ENCODE measurements at places on chromosomes 7 and 10.

- DNase-seq = no peak
Measured at GRCh38 chr10:132345345-132345744, 13.4 kb downstream of the LRRC27 start.

- DNase-seq = no peak
Measured at GRCh38 chr7:2896131-2896530, 52.0 kb upstream of the GNA12 start.

GRCh38 chr7:115340828-115341227 is 418.9 kb downstream of the MDFIC start:
- DNase-seq = no peak

GRCh38 chr7:18081617-18082016 is 54.0 kb upstream of the PRPS1L1 start:
- DNase-seq = no peak

DNA sequence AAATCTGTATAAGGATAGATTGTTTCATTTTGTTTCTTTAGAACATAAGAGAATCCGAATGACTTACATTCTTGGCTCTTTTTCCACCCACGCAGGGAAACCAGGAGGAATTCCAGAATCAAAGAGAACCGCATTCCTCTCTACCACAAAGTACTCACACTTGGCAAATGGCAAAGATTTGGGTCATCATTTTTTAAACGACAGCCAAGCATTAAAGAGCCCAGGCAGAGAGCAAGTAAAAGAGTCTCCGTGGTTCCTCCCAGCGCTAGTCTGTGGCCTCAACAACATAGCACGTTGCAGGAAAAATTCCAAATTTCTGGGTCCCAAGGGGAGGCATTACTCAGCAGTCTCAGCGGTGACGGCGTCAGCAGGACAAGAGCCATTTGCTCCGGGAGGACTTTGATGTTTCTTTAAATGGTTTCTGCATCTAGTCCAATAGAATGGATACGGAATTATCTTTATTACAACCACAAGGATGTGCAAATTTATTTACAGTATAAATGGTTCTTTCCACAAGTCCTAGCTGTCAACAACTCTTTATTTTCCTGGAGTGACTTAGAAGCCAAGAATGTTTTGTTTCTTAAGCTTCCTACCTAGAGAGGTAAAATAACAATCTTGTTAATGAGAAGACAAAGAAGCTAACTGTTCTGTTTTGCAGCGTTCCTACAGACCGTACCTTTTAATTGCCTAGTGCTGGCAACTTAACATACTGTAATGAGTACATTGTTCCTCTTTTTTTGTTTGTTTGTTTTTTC is 232.5 kb downstream of the SKIDA1 start:
- peak; percentile 89 for DNase-seq

GRCh38 chr10:116587878-116588591 is 2.7 kb upstream of the PNLIPRP1 start:
- DNase-seq = no peak

DNA sequence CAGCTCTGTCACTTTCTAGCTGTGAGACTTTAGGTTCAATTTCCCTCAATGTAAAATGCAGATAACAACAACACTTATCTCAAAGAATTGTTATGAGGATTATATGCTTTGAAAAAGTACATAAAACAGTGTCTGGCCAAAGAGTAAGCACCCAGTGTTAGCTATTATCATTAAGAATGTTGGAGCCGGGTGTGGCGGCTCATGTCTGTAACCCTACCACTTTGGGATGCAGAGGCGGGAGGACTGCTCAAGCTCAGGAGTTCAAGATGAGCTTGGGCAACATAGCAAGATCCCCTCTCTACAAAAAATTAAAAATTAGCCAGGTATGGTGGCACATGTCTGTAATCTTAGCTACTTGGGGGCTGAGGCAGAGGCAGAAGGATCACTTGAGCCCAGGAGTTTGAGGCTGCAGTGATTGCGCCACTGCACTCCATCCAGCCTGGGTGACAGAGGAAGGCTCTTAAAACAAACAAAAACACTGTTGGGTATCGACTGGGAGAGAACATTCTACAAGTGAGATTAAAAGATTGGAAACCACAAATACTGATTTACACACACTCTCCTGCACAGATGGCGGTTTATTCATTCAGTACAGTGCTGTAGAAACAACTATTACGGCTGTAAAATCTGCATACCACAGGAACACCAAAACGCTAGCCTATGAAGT is 107.3 kb downstream of the PROSER2 start:
- DNase-seq = no peak

DNA sequence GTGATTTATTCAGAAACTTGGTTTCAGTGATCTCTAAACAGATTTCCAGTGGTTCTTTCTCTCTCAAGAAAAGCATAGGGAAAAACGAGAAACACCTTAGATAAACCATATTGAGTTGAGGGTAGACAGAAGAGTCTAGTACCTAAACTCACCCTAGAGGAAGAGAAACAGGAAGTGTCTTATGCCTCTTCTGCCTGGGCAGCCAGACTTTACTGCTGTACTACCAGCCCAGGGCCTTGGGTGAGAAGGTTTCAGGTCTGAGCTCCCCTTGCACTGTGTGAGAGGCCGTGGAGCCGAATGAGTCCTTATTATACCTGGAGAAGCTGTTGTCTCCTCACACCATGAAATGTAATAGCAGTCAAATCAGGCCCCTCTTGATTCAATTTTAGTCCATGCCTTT is 18.2 kb downstream of the HIF1AN start:
- no peak for DNase-seq

DNA sequence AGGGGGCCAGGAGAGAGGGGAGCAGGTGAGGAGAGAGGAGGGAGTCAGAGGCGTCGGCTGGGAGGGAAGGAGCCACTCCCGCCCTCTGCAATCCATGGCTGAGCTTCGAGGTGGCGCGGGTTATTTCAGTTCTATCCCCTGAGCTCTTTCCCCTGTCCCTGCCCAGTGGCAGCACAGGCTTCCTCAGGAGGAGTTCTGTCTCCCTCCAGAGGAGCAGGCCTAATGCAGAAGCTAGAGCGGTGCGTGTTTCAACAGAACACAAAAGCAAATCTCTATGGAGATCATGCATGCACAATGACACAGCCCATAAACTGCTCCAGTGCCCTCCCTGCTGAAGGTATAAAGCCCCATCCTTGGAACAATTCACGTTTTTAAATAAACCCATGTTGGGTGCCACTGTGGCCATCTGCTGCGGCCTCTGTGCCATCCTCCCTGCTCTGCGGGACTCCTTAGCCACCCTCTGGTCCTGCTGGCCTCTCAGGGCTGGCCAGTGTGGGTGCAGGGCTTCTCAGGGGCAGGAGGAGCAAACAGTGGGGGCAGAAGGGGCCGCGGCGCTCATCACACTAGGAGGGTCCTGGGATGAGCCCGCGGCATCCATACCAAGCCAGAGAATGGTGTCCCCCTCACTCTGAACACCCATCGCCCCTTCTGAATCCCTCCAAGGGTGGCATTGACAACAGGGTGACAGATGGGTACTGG is 192.6 kb upstream of the LYZL2 start:
- DNase-seq = no peak

DNA sequence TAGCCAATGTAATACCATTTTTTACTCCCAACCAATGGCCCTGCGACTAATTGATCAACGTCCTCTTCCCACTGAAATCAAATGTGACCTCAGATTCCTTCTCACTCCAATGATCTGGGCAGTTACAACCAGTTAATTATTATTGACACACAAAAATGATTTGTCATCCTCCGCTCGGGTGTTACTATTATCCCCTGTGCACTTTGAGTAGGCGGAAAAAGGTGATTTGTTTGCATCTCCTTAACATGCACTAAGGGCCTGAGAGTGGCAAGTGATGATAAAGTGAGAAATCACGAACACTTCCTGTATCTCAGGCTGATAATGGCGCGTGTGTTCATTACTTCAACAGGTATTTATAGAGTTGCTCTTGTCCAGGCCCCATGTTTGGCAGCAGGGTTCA is 40.9 kb upstream of the PNLIP start:
- no peak for DNase-seq

DNA sequence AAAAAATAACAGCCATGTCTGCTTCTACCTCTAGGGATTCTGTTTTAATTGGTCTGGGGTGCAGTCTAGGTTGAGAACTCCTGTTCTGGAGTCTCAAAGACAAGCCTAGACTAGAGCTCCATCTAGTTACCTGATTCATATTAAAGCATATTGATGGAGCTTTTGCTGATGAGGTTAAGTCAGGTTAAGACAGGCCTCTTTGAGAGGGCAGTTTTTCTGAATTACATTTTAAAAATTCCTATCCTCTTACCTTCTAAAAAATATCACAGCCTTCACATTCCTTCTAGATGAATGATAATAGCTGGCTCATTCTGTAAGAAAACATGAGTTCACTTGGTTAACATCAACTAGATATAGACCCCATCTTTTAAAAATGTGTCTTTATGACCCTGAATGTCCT is 28.9 kb downstream of the MGAM start:
- DNase-seq = no peak

DNA sequence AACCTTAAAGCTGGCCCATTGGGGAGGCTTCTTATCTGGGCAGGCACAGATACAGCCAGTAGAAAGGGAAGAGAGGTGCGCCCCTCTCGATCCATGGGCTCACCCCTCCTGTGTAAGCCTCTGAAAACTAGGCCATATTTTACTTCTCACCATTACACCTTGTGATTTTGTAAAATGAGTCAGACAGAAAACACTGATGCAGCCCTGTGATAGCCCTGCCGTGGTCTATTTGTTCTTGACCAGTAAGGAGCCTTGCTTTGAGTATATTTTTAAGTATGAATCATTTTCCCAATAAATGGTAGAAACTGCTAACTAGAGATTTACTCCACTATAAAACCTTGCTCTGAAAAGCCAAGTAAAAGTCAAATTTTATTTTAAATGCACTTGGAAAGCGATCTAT is 329.8 kb upstream of the MBL2 start:
- DNase-seq = no peak

GRCh38 chr7:150421831-150422230 is 28.6 kb upstream of the GIMAP8 start:
- no peak for DNase-seq

DNA sequence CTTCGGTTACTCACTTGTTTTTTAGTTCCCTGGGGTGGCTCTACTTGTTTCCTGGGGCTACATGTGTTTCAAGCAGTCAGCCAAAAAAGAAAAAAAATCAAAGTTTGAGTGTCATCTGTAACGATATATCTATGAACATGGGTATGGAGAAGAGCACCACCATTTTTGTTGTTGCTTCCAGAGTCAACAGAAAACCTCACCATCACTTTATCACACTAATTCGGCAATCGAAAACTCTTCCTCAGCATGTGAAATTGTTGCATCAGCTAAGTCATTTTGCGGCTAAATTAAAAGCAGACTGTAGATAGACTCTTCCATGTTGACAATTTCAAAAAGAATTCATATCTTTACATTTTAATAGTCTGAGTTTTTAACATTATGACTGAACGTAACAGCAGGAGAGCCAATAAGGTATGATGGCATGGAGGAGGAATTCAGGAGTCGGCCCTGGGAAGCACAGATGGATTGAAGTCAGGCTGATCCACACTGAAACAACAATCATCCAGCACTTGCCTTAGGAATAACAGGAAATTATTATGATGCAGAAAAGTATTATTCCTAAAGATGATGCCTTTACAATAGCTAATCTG is 455.7 kb upstream of the KLF6 start:
- peak; percentile 74 for DNase-seq

DNA sequence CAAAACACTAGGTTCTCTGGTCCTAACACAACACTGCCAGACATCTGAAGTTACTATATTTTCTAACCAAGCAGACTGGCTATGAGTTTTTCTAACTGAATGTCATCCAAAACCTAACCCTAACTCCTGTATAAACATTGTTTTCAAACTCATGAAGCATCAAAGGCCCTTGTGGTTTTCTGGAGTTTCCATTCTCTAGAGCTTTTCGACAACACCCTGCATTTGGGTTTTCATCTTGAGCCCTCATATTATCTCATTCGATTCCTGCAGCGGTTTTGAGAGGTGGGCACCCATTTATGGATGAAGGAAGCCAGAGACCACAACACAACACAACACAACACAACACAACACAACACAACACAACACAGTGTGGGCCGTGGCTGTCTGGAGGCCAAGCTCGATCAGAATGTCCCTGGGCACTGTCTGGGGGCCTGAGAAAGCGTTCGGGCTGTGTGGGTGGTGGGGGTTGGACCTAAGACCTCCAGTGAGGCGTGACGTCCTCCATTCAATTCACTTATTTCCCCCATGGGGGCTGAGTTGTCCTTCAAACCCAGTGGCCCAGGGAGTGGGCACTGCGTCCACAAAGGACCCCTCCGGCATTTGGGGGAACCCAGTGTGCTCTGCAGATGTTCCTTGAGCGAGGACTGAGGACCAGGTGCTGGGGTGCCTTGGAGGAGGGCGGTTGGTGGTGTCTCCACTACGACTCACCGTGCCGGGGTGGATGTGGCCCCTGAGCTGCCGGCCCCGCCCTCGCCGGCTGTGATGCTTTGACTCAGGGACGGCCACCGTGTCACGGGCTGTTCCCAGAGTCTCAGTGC is 490.4 kb downstream of the DNAJB6 start:
- DNase-seq = no peak

DNA sequence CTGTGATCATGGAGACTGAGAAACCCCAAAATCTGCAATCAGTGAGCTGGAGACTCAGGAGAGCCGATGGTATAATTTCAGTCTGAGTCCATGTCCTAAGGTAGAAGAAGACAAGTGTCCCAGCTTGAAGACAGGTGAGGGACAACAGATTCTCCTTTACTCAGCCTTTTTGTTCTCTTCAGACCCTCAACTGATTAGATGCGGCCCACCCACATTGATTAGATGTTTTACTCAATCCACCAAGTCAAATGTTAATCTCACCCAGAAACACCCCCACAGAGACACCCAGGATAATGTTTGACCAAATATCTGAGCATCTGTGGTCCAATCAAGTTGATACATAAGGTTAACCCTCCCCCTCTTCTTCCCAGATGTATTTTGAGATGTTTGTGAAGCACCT is 131.2 kb downstream of the PFKFB3 start:
- no peak for DNase-seq

- no peak for DNase-seq
Measured at GRCh38 chr7:46285878-46286277, 364.8 kb upstream of the IGFBP3 start.

GRCh38 chr7:69657331-69657730 is 59.1 kb downstream of the AUTS2 start:
- DNase-seq = no peak

- DNase-seq = no peak
Measured at GRCh38 chr7:117587931-117588330, 108.1 kb downstream of the CFTR start.

DNA sequence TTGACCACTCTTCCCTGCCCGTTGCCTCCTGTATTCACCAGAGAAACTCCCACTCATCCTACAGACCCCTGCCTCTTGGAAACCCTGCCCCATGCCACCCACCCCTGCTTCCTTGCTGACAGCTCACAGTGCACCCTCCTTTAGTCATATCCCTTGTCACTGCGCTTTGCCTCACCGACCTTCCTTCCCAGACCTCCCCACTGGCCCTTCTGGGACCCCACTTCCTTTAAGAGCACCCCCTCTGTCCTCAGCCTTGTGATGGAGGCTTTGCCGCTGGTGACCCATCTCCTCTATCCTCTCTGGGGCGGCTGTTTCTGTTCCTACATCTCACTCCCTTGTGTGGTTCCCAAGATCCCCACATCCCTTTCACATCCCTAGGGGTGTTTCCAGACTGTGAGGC is 92.8 kb upstream of the ZMIZ1 start:
- DNase-seq = no peak

- no peak for DNase-seq
Measured at GRCh38 chr7:24831240-24831639, 74.0 kb upstream of the GSDME start.

All from muscle of back (tissue), 13 donors.